ENCODE measurements at places on chromosomes 4 and X.

DNA sequence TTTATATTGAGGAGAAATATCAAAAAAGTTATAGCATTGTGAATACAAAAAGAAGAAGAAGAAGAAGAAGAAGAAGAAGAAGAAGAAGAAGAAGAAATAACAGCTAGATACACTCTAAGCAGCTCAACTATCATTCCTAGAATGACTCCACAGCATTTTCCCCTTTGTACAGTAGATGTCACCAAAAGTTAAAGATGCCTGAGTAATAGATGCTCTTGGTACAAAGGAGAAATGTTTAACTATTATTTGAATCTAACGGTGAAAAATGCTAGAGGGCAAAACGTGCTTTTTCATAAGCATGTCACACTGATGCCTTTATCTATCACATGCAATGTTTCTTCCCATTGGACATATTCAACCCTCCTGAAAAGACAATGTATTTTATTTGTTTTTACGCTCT, 178.4 kb upstream of the GPRIN3 start:
- no peak for DNase-seq

DNA sequence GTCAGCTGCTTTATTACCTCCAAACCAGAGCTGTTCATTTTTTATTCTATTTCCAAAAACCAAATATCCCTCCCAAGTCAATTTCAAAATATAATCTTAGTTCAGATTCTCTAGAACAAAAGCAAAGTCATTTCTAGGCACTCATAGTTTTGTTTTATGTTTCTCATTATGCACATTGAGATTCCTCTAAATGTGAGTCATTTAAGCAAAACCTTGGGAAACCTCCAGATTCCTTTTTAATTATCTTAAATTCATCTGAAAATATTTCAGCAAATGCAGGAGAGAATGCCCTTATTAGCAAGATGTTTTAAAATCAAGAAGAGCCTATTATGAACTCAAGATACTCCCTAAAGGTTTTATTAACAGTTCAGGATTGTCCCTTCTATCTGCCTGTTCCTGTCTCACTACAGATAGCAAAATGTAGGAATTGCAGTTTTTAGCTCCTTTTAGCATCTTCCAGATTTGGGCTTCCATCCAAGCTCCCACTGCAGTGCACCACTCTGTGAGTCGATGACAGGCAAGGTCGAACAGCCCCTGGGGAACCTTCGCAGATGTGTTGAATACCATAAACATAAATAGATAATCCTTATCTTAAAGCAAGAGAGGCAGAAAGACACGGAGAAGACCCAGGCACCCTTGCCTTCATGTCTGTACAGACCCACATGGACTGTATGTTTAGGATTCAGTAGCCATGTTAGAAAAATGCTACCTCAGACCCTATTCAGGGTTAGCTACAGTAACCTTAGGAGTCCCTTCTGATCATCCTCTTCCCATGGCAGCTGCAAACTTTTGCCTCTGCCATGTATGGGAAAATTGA, 11.3 kb upstream of the SLC9A7 start:
- no peak for DNase-seq

GRCh38 chr4:156228676-156229075, 275.0 kb upstream of the CTSO start:
- DNase-seq, result no peak

DNA sequence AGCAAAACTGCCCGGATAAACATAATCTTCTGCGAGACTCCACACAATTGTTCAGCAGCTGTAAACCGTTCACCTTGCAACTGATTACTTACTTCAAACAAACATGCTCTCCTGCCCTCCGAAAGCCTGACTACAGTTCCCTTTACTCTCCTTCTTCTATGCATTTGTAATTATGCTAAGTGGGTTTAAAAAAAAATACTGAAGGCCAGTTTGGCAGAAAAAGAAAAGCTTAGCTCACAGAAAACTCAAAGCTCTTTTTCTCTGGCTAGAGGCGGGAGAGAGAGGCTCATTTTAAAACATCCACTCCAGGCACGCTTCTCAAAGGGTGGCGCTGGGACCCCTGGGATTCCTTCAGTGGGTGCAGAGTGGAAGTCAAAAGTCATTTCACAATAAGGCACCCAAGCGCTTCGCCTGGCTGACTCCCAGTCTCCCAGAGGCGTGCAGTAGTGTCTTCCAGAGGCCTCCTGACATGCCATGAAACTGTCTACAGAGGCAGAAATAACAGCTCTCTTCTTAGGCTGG, 1.9 kb downstream of the DHRSX start:
- peak; percentile 8 for DNase-seq

- DNase-seq, result no peak
Measured at GRCh38 chrX:7347465-7347864, 199.5 kb upstream of the PUDP start.

Data from stomach (tissue), 19 donors.